SK-MEL-5 (cell line): ENCODE measurements at places on chromosomes 13 and 19. TPM values are rescaled to one million over a fixed set of nuclear protein-coding genes. Genes with fewer than 3 reads are reported as not detected.

ZNF98 gene
- not detected in 2 replicates for total RNA-seq

CYP2A6 gene
- total RNA-seq: not detected in 2 replicates

KCTD12 gene
- total RNA-seq: 5.4 and 7.3 TPM in 2 replicates

GET3 gene
- 100 and 120 TPM in 2 replicates for total RNA-seq

EID2 gene
- total RNA-seq: 16.7 and 20.7 TPM in 2 replicates

TEAD2 gene
- 15.0 and 17.4 TPM in 2 replicates for total RNA-seq

ADM5 gene
- 0.59 and 0.61 TPM in 2 replicates for total RNA-seq

LMTK3 gene
- not detected in 2 replicates for total RNA-seq

FUT3 gene
- total RNA-seq: 3.0 and 3.3 TPM in 2 replicates

BICRA gene
- 2.2 and 3.8 TPM in 2 replicates for total RNA-seq

RBM42 gene
- 54.5 and 58.2 TPM in 2 replicates for total RNA-seq

F7 gene
- total RNA-seq: not detected in 2 replicates

KIR2DL3 gene
- total RNA-seq: not detected in 2 replicates

SLC15A1 gene
- total RNA-seq: not detected in 2 replicates

CYP2S1 gene
- not detected in 2 replicates for total RNA-seq

SPACA4 gene
- total RNA-seq: not detected in 2 replicates

ZNF223 gene
- 3.7 and 3.9 TPM in 2 replicates for total RNA-seq

SYCN gene
- total RNA-seq: not detected in 2 replicates

INSL3 gene
- not detected in 2 replicates for total RNA-seq

FGF21 gene
- total RNA-seq: not detected in 2 replicates

ASF1B gene
- total RNA-seq: 16.6 TPM in 2 replicates

SIPA1L3 gene
- 4.4 and 4.9 TPM in 2 replicates for total RNA-seq

KLF16 gene
- total RNA-seq: 7.1 and 10.0 TPM in 2 replicates

PPFIA3 gene
- total RNA-seq: 8.8 and 9.9 TPM in 2 replicates

THSD1 gene
- total RNA-seq: 0.32 and 0.42 TPM in 2 replicates

CDX2 gene
- total RNA-seq: 2.5 and 4.4 TPM in 2 replicates
